ENCODE measurements at places on chromosomes 5 and 9. TPM values are rescaled to one million over a fixed set of nuclear protein-coding genes. Genes with fewer than 3 reads are reported as not detected.

DNA sequence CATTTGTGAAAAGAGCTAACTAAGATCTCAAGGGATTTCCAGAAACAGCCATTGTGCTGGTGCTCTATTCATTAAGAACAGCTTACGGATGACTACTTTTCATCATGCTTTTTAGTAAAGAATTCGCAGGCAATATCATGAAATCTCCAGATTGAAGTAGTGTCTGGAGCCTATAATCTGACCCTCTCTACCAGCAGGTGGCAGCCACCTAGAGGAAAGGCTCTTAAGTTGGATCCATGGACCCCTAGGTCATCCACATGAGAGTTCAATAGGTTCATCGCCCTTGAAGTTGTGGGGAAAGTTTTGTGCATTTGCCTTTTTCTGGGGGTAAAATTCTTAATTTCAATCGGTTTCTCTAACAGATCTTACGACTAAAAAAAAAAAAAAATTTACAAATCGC, 82.3 kb downstream of the SLC1A3 start:
- H3K4me1 ChIP-seq = no peaks in the 10 kb centered on the region
- no peaks in the 10 kb centered on the region for H3K36me3 ChIP-seq
- H3K27ac ChIP-seq = no peak overlapping the region
- DNase-seq = no peak
- no peaks in the 10 kb centered on the region for H3K27me3 ChIP-seq
- H3K4me3 ChIP-seq = no peak overlapping the region

GRCh38 chr9:21615446-21615845, 133.3 kb upstream of the IFNE start:
- H3K27ac ChIP-seq = no peak overlapping the region
- no peaks in the 10 kb centered on the region for H3K27me3 ChIP-seq
- no peaks in the 10 kb centered on the region for H3K4me1 ChIP-seq
- no peak for DNase-seq
- H3K36me3 ChIP-seq = no peaks in the 10 kb centered on the region
- no peak overlapping the region for H3K4me3 ChIP-seq

- no peaks in the 10 kb centered on the region for H3K36me3 ChIP-seq
- no peak overlapping the region for H3K4me3 ChIP-seq
- no peaks in the 10 kb centered on the region for H3K27me3 ChIP-seq
- H3K27ac ChIP-seq = no peak overlapping the region
- no peak for DNase-seq
Observed at GRCh38 chr5:160108124-160108523, 11.1 kb downstream of the PWWP2A start.

DNA sequence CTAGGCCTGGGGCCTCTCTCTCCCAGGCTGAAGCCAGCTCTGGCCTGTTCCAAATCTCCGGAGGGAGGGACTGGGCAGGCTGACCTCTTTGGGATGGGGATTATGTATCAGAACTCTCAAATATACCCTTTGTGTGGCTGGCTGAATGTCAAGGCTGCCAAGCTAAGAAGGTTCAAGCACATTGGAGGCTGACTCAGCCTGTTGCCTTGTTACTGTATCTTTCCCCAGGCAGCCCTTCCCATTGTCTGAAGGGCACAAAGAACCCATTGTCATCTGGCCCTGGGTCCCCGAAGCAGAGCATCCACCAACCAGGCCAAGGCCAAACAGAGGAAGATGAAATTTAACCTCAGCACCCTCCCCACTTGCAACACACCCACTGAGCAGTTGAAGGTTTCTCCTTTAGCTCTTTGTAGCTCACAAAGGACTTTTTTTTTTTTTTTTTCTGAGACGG, 7.3 kb upstream of the SPARC start:
- H3K27me3 ChIP-seq = no peaks in the 10 kb centered on the region
- DNase-seq = no peak
- H3K36me3 ChIP-seq = no peaks in the 10 kb centered on the region
- H3K27ac ChIP-seq = no peak overlapping the region

The GRM6 gene
- total RNA-seq = not detected

All from cardiac muscle cell (in vitro differentiated cells and primary cell).